Activated CD8-positive, alpha-beta memory T cell treated with anti-CD3 and anti-CD28 coated beads for 4 hours (primary cell): ENCODE measurements at places on chromosomes 7 and 10.

- no peak for DNase-seq
Measured at GRCh38 chr7:91784469-91784868, 96.0 kb downstream of the MTERF1 start.

GRCh38 chr7:881441-882234 is 5.3 kb downstream of the GET4 start:
- DNase-seq: no peak

GRCh38 chr7:75738604-75738974 is at the start of gene HIP1:
HIP1 (minus strand) TSS chr7:75738941; CDS start chr7:75738920, 21 bp downstream.
- DNase-seq: no peak

- peak; percentile 20 for DNase-seq
Measured at GRCh38 chr10:118840071-118840775, 85.5 kb upstream of the CACUL1 start.

DNA sequence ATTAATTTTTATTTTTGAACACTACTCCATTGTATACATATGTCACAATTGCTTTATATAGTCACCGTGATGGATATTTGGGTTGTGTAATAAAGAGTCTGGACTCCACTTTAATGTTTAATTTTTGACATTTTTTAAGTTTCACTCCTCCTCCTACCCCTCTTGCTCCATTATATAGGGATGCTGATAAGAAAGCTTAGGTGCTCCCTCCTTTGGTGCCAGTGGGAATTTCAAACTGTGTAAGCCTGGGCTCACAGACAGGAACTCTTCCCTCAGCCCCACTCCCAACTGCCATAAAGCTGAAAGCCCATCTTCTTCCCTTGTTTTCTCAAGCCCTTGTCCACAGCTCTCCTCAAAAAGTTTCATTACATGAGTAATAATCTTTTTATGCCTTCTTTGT is 47.6 kb downstream of the TWIST1 start:
- no peak for DNase-seq

GRCh38 chr10:61321041-61321857 is 131.9 kb downstream of the TMEM26 start:
- DNase-seq: no peak

DNA sequence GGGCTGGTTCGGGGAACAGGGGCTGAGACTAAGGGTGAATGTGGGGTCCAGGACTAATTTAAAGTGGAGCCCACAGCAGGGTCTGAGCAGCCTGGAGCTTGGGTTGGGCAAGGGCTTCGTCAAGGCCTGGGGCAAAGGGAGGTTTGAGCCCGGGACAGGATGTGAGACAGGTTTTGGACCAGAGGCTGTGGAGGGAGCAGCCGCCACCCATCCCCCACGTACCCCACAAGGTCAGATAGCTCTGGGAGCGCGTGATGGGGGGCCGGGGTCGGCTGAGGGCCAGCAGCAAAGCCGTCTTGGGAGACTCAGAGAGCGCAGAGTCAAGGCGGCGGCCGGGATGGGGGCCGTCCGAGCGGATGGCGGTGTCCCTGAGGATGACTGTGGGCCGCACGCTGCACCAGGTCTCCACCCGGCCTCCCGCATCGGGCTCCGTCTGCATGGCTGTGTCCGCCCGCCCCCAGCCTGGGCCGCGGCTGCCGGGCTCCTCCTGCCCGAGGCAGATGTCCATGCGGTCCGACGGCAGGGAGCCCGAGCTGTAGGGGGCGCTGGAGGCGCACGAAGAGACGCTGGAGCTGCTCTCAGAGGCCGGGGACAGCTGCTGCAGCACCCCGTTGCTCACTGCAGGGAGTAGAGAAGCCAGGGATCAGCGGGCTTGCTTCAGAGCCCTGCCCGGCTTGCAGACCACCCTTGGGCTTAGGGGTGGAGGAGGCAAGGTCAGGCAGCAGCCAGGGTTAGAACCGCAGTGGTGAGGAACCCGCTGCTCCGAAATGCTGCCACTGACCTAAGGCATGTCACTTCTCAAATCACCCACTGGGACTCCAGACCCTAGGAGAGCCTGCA is 12.1 kb downstream of the PDZD7 start:
- DNase-seq: peak; percentile 35

GRCh38 chr7:138890499-138891445 is 90.4 kb downstream of the KIAA1549 start:
- DNase-seq: no peak

- no peak for DNase-seq
Measured at GRCh38 chr7:15643000-15643705, 43.3 kb downstream of the MEOX2 start.

DNA sequence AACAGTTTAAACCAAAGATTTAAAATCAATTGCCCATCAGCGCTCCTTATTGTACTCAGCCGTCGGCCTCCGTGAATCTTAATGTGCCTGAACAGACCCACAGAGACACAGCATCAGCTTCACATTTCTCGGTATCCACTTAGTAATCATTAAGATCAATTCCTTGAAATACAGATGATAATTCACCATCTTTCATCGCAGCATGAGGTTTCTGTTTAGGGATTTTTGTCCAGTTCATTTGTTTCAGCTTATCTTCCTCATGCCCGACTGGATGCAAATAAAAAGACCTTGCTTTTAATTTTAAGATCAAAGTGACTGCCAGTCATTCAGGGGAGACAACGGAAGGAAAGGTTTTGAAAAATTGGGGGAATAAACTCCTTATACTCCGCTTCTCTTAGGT is 207.8 kb downstream of the WDR37 start:
- DNase-seq: no peak

DNA sequence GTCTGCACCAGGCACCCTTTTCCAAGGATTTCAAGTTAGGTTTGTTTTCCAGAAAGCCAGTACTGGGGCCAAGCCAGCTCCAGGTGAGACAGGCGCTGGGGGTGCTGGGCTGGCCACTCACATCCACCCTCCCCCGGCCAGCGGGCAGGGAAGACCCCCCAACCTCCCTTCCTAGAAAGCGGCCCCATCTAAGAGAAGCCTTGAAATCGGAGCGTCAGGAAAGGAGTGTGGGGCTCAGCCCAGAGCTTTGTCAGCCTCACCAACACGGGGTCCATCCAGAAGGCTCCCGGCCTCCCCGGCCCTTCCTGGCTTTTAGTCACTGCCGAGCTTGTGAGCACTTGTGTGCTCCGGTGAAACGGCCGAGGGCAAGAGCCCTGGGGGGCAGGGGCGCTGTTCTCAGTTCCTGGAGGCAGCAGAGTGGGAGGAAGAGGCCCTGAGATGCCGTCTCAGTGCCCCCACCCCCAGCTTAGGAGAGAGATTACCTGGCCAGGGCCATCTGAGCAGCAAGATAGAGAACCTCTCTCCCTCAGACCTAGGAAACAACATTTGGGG is 39.6 kb downstream of the PDGFA start:
- DNase-seq: no peak

DNA sequence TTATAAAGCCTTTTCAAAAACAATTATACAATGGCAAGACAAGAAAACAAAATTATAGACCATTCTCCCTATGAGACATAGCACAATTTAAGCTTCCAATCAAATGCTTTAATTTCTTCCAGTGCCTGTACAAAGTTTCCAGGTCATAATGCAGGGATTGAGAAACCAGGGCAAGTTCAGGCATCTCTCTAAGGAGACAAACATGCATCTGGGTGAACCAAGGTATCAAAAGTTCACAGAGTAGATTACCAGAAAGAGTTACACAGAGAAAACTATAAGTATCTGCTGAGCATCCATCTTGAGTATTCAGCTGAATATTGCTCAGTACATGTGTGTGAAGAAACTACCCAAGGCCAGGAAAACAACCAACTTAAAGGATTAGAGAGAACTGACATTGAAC is 89.1 kb downstream of the COL28A1 start:
- DNase-seq: no peak

GRCh38 chr10:23096802-23097549 is 1.6 kb downstream of the MSRB2 start:
- no peak for DNase-seq
